Hematopoietic multipotent progenitor cell (in vitro differentiated cells): ENCODE measurements at places on chromosomes 3 and 15.

- DNase-seq, result no peak
These were observed 48.6 kb downstream of the NR1D2 start for GRCh38 chr3:23993556-23994243.

DNA sequence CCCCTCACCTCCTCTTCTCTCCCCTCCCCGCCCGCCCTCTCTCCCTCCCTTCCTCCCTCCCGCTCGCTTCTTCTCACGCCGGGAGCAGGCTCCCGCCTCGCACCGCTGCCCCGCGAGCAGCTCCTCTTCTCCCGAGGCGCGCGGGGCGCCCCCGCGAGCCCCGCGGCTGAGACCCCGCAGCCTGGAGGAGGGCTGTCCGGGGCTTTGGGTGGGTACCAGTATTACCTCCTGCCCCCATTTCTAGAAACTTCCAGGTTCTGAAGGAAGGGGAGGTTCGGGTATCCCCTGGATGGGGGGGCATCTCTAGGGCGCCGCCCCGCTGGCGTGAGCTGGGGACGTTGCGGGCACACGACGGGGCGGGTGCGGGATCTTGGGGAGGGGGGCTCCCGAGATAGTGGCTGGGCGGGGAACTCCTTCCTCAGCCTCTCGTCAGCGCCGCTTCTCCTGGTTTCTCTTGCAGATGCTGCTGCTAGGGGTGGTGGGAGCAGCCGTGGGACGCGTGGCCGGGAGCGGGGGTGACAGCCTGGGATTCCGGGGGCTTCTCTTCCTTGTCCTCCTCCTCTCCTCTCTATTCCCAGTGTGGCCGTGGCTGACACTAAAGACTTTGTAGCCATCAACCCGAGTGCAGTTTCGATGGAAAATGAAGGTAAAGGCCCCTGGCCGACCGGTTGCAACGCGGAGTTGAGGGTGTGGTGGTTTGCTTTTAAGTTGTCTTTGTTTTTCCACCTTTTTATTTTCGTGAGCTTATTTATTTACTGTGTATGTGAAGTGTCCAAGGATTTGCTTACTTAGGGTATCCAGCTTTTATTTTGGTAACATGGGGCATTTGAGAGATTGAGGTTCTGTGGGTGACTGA is 474 bp downstream of the ATP2C1 start:
- peak; percentile 64 for DNase-seq

GRCh38 chr3:54527953-54528352 is 399.9 kb downstream of the LRTM1 start:
- no peak for DNase-seq

- DNase-seq, result no peak
These were observed 69.8 kb downstream of the FEM1B start for GRCh38 chr15:68347392-68347791.

- no peak for DNase-seq
These were observed 81.6 kb downstream of the FBN1 start for GRCh38 chr15:48563934-48564333.

- DNase-seq, result peak; percentile 23
These were observed 1.5 kb downstream of the CCK start for GRCh38 chr3:42264399-42265058.

GRCh38 chr3:66604481-66604880 is 103.7 kb upstream of the LRIG1 start:
- DNase-seq, result no peak

DNA sequence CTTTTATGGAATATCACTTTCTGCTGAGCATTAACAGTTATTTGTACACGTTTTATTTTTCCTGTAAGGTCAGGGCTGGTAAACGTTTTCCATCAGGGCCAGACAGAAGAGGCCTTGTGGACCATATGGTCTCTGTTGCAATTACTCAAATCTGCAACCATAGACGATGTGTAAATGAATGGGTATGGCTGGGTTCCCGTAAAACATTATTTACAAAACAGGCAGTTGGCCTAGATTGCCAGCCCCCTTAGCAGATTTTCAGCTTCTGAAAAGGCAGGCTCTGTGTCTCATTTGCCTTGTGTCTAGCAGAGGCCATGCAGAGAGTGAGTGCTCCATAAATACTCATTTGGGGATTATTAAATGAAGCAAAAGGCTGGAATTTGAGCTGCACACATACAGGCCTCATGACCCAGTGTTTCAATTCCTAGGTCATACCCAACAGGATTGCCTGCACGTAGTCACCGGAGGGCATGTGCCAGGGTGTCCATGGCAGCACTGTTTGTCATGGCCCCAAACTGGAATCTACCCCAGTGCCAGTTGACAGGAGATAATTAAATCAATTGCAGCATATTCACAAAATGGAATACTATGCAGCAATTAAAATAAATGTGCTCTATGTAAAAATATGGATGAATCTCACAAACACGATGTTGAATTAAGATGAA is 51.3 kb downstream of the GPD1L start:
- DNase-seq, result no peak

DNA sequence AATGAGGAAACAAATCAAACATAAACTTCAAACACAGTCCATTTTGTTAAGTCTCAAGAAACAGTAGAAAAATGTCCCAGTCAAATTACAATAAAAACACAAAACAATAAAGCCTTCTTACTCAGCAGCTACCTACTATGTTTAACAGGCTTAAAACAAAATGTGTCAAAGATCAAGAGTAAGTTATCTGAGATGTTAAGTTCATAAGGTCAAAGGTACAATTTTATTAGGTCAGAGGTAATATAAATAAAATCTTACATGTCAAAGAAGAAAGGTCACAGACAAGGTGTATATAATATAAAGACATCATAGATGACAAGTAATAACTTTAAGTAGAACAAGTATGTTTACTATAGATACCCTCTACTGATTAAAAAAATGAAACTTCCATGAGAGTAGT is 208.3 kb downstream of the SCAPER start:
- no peak for DNase-seq

GRCh38 chr3:127299276-127299675 is 11.4 kb upstream of the PRR20G start:
- DNase-seq, result no peak

- peak; percentile 73 for DNase-seq
These were observed 326.6 kb downstream of the ARPP21 start for GRCh38 chr3:35965908-35966307.

- peak; percentile 87 for DNase-seq
These were observed 12.4 kb downstream of the GLYCTK start for GRCh38 chr3:52299879-52300611.

GRCh38 chr3:100183608-100184125 is 69.4 kb upstream of the FILIP1L start:
- no peak for DNase-seq

DNA sequence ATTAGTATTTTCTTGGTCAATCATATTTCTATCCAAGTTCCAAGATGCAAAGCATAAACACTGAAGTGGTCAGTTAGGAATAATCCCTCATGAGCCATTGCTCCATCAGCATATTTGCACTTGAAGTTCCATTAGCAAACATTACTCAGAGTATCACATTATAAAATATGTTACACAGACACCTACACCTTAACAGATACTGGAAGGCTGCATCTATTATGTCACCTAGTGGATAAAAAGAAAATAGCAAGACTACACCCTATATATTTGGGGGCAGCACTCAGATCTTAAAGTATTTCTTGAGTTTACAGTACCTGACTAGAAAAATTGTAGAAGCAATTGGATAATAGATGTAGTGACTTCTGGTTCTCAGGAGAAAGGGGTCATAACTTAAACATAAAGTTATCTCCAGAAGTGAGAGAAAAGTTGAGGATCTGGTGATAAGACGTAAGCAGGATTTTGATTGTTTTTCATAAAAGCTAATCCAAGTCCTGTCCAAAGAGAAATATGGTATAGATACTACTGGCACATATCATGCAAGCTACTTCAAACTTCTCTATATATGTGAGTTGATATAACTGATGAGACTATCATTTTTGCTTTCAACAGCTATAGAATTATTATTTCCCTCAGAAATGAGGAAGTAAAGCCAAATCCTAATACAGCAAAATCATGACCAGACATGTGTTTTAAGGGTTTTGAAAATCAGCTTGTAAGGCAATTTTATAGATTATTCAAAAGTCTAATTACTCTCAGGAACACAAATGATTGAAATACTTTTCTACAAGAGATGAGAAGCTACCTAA is 422.2 kb downstream of the GBE1 start:
- DNase-seq, result no peak

GRCh38 chr3:128346562-128346961 is 120.1 kb downstream of the DNAJB8 start:
- no peak for DNase-seq

DNA sequence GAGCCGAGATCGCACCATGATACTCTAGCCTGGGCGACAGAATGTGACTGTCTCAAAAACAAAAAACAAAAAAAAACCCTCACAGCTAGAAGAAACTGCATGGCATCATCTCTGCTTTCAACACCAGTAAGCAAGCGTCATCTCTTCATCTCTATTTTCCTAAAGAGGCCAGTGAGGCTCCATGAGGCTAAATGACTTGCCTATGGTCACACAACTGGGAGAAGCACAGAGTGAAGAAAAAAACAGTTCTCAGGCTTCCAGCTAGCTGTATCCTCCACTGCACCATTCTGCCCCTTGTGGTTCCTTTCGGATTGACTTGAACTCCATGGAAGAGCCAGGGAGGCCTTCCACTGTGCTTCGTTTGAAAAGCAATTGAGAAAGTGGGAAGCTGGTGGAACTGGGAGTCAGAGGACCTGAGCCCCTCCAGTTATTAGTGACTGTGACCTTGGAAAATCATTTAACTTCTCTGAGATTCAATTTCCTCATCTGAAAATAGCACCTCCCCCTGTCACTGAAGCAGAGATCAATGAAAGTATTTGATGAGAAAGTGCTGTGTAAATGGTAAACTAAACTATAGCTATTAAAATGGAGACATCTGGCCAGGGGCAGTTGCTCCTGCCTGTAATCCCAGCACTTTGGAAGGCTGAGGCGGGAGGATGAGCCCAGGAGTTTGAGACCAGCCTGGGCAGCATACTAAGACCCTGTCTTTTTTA is 32.1 kb upstream of the DENND4A start:
- DNase-seq, result peak; percentile 48

GRCh38 chr3:183411216-183411922 is 17.1 kb downstream of the MCF2L2 start:
- no peak for DNase-seq

- no peak for DNase-seq
These were observed 83.8 kb upstream of the MRPS22 start for GRCh38 chr3:139260041-139260486.

- DNase-seq, result no peak
These were observed 239.0 kb upstream of the KCNMB2 start for GRCh38 chr3:178297199-178297598.

- DNase-seq, result no peak
These were observed 5.2 kb upstream of the QRICH1 start for GRCh38 chr3:49098910-49099630.

DNA sequence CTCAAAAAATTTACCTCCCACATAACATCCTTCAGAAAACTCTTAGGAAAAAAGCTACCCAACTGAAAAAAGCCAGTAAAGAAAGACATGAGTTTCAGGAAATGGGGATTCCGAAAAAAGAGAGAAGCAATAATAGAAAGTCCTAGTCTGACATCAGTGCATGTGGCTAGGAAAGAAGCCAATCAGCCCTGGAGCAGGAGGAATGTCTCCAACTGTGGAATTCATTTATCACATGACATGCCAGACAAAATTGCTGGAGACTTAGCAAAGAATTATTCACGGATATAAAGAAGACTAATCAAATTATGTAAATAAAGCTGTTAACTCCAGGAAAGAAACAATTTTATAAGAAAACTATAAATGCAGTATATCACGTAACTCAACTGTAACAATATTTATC is 258.9 kb upstream of the RARB start:
- DNase-seq, result no peak

GRCh38 chr3:52534281-52535183 is 875 bp upstream of the NT5DC2 start:
- DNase-seq, result no peak

DNA sequence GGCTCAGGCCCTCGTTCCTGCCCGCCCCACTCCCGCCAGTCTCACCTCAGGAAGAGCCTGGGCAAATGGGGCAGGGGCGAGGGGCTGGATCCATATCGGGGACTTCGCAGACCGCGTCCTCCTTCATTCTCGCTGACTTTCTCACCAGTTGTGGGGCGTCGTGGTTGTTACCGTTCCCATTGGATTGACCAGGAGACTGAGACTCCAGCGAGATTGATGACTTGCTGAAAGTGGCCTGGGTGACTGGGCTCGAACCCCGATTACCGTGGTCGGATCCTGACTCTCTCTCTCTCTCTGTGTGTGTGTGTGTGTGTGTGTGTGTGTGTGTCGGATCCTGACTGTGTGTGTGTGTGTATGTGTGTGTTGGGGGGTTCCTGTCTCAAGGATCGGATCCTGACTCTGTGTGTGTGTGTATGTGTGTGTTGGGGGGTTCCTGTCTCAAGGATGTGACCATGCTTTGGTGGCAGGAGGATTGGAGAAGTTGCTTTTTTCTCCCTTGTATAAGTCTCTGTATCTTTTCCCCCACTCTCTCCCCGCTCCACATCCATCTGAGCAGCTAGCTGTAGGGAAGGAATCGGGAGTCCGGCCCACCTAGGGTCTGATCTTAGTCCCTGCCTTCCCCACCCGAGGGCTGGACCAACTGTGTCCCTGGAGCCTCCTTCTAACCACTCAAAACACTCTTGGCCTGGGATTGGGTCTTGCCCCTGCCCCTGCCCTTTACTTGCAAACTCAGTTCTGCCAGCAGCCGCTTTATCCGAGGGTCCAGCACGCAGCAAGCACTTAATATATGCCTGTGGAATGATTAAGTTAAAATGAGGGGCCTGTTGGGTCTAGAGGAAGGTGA is 603 bp downstream of the PLEKHO2 start:
- DNase-seq, result no peak

GRCh38 chr3:12327021-12327420 is 38.2 kb downstream of the PPARG start:
- no peak for DNase-seq

- no peak for DNase-seq
These were observed 8.2 kb downstream of the HDC start for GRCh38 chr15:50257332-50257731.

- peak; percentile 31 for DNase-seq
These were observed 48.7 kb downstream of the CNOT10 start for GRCh38 chr3:32733631-32734229.

- DNase-seq, result no peak
These were observed 32.6 kb downstream of the HERC1 start for GRCh38 chr15:63801171-63801570.

DNA sequence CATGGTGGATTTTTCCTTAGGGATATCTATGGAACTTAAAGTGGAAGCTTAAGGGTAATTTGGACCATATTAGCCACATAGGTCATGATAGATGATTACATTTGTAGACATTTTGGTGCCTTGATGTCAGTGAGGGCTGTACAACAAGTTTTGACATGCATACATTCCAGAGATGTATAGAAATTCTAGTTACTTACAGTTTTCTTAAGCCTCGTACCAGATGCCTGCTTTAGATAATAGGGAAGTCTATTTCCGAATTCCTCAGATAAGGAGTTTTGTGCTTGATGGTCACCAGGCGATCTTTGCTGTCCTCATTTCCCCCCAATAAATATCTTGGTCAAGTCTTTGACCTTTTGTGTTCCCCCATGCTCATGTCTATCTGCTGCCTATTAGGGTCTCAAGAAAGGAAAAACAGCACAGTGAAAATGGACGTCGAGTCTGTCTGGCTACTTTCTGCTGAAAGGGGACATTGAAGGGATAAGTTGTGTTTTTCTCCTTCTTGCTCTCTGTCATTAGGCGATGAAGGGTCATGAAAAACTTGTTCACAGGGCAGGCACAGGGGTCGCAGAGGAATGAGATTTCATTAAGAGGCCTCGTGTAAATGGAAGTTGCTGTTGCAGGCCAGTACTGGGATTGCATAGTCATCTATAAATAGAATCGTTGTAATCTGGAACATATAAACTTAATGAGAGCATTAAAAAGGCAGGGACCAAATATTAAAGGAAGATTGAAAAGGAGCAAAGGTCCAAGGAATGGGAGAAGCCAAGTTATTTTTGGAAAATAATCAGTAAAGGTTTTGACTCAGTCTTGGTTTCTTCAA is 20.0 kb upstream of the SENP7 start:
- DNase-seq, result no peak

GRCh38 chr3:115638241-115638640 is 14.9 kb downstream of the GAP43 start:
- DNase-seq, result no peak
